ENCODE measurements at places on chromosomes 2 and 18. TPM values are rescaled to one million over a fixed set of nuclear protein-coding genes. Genes with fewer than 3 reads are reported as not detected.

Gene SH3BP4
- 135 TPM for total RNA-seq

DNA sequence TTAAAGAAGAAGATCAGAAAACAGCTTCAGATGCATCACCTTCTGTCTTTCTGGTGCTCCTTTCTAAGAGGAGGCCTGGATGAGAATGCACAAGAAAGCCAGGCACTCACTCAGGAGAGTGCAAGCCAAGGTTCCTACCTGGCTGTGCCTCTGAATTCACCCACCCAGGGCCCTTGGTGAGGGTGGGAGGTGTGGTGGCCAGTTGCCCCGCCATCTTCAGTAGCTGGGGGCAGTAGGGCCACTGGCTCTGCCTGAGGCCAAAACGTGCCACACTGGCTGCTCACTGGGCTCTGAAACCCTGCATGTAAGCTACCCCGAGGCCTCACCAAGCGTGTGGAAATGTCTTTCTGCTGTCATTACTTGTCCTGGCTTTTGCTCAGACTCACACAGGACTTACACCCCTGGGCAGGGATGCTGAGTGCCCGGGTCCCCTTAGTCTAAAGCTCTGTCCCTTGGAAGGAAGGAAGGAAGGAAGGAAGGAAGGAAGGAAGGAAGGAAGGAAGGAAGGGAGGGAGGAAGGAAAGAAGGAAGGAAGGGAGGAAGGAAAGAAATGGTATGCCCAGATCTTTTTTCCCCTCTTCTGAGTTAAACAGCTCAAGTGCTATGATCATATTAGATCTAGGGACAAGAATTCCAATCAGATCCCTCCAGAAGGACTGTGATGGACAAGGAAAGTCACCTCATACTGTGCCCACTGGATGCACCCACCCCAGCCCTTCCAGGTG, 8.5 kb upstream of the LBH start:
- no peak for DNase-seq

Gene POTEC
- total RNA-seq: not detected

GRCh38 chr2:46135958-46136357, 161.2 kb upstream of the EPAS1 start:
- DNase-seq: no peak

Gene MORN2
- total RNA-seq: 22.9 TPM

- DNase-seq: no peak
These were observed 104.6 kb downstream of the CAPN13 start for GRCh38 chr2:30702694-30703093.

Gene HOXD9
- not detected for total RNA-seq

- DNase-seq: peak; percentile 37
These were observed 63.3 kb upstream of the CSRNP3 start for GRCh38 chr2:165406173-165406572.

DNA sequence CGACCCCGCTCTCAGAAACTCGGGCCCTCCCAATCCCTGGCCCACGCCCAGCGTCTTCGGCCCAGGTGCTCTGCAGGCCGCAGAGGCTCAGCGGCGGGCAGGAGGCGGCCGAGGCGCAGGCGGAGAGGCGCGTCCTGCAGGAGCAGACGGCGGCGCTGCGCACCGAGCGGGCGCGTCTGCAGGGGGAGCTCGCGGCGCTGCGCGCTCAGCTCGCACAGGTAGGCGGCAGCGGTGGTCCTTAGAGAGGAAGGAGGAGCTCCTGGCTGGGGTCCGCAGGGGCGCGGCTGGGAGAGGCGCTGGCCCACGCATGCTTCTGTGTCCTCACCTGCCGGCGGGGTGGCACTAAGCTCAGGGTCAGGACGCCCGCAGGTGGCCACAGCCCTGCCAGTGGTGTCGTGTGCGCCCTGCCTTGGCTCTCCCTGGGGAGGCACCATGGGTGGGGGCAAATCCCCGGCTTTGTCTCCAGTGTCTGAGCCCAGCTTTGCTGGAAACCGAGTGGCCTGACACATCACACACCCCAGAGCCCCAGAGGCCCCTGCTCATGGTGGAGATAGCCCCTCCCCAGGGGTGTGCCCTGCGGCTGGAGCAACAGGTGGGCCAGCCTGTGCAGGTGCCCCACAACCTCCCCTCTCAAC, 14.9 kb upstream of the SNED1 start:
- DNase-seq: peak; percentile 51

- no peak for DNase-seq
These were observed 53.6 kb downstream of the TSHZ1 start for GRCh38 chr18:75264195-75264594.

Gene RNF103
- total RNA-seq: 25.4 TPM

DNA sequence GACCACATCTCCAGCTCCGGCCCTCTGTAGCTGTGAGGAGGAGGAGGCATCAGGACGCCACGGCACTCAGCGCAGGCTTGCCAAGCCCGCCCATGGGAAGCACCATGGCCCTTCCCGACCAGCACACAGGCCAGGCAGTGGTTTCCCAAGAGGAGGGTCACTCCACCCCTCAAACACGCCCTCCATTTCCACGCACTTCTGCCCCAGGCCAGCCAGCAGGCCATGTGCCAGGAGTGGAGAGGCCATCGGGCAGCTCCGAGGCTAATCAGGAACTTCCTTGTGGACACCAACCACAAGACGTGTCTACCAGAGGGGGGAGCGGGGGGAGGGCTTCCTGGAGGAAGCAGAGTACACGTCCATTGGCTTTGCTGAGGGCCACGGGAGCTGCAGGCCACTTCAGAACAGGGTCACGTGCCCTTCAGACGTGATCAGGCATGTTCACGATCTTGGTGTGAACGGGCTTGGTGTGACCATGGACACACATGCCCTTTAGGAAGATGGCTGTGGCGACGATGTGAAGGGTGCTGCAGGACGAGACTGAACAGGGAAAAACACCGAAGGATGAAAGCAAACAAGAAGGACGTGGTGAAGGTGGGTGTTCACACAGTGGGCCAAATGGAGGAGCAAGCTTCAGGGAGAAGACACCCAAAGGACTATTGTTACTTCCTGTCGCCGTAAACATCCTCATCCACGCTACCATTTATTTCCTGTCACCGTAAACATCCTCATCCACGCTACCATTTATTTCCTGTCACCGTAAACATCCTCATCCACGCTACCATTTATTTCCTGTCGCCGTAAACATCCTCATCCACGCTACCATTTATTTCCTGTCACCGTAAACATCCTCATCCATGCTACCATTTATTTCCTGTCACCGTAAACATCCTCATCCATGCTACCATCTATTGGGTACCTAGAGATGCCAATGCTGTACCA, 6.5 kb upstream of the MTERF4 start:
- DNase-seq: no peak

Gene B3GNT7
- 14.0 TPM for total RNA-seq

Gene PLCL1
- not detected for total RNA-seq

DNA sequence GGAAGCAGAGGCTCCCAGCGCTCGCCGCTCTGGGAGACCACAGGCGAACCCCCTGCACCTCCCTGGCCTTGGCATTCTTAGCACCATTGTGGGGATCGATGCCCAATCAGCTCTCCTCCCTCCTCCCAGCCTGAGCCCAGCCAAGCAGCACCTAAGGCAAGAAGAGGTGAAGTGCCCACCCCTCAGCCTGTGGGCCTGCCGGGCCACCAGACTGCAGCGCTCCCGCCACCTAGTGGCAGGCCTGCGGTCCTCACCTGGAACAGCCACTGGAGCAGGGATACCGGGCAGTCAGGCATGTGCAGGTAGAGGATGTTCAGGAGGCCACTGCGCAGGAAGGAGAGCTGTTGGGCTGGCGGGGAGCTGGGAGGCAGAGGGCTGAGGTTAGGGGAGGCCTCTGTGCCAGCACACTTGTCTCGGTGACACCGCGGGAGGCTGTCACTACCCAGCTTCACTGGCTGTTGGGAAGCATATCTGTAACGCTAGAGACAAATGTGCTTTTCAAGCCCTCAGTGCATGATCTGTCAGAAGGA, 35.2 kb downstream of the FAM178B start:
- DNase-seq: peak; percentile 88

Gene KLHL14
- not detected for total RNA-seq

Gene RFX8
- not detected for total RNA-seq

DNA sequence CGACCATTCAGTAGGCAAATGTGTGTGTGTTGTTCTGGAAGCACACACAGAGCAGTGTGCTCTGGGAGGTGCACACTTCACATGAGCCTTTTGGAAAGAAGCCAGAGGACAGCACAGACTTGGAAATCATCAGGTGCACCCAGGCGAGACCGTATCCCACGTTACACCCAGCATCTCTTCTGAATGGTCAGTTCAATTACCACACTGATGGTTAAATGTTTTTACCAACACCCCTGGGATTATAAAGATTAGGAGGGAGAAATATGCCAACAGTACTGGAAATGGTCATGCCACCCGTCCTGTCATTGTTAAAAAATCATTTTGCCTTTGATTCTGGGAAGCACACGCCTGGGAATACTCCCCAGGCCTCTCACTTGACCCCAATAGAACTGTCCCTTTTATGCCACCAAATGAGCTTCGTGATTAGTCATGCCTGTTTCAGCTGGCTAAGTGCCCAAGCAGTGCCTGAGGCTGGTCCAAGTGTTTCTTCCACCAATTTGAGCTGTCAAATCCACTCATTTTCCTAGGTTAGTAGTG, 183.7 kb downstream of the NRP2 start:
- DNase-seq: no peak

GRCh38 chr2:223925106-223925505, 20.0 kb downstream of the WDFY1 start:
- no peak for DNase-seq

- no peak for DNase-seq
These were observed 66.4 kb downstream of the MCFD2 start for GRCh38 chr2:46849046-46849715.

Gene TEKT4
- total RNA-seq: 0.15 TPM

DNA sequence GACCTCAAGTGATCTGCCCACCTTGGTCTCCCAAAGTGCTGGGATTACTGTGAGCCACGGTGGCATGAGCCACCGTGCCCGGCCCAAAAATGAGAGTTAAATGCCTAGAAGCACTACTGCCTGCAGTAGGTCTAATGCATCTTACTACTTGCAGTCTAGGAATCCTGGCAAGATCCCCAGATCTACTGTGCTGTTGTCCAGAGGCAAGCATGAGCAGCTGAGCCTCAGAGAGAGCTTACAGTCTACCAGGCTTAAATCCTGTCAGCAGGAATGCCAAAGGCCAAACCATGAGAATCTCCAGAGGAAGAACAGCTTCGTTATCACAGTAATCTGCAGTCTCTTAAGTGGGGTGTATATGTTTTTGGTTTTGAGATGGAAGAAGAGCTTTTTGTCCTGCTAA, 54.4 kb downstream of the XRCC5 start:
- DNase-seq: no peak

Gene GREB1
- 0.20 TPM for total RNA-seq

DNA sequence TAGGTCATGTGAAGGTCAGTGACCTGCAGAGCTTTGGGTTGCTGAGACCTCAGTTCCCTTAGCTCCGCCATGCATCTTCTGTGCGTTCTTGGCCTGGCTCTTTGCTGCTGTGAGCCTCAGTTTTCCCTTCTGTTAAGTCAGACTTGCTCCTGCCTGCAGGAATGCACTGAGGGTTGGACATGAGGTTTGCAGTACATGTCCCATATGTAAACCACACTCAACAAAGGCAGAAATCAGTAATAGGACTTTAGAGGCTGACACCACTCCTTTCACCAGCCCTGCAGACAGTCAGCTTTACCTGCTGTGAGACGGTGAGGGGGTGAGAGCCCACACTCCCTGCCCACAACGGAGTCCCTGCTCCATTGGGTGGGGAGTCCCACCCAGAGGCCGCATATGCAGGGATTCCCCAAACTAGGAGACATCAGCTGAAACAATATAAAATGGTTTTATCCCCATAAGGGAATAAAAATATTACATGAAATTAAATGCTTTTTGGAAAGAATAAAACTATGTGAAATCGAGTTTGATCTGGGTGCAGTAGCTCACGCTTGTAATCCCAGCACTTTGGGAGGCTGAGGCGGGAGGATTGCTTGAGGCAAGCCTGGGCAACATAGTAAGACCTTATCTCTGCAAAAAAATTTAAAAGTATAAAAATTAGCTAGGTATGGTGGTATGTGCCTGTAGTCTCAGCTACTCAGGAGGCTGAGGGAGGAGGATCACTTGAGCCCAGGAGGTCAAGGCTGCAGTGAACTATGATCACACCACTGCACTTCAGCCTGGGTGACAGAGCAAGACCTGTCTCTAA, 55.1 kb downstream of the MYO7B start:
- no peak for DNase-seq

Gene HJURP
- total RNA-seq: 109 TPM

Gene ANTXR1
- 36.1 TPM for total RNA-seq

- no peak for DNase-seq
These were observed 1194.8 kb upstream of the PIK3C3 start for GRCh38 chr18:40760251-40760650.

Gene IGFBP2
- 133 TPM for total RNA-seq

- no peak for DNase-seq
These were observed 986.7 kb upstream of the CDH2 start for GRCh38 chr18:29163596-29163995.

Gene PPP4R3B
- total RNA-seq: 73.4 TPM

Gene NT5C1B
- total RNA-seq: not detected

- peak; percentile 41 for DNase-seq
These were observed 65.4 kb upstream of the VRK2 start for GRCh38 chr2:57981083-57981768.

- DNase-seq: no peak
These were observed 950.3 kb downstream of the TSN start for GRCh38 chr2:122705746-122706145.

DNA sequence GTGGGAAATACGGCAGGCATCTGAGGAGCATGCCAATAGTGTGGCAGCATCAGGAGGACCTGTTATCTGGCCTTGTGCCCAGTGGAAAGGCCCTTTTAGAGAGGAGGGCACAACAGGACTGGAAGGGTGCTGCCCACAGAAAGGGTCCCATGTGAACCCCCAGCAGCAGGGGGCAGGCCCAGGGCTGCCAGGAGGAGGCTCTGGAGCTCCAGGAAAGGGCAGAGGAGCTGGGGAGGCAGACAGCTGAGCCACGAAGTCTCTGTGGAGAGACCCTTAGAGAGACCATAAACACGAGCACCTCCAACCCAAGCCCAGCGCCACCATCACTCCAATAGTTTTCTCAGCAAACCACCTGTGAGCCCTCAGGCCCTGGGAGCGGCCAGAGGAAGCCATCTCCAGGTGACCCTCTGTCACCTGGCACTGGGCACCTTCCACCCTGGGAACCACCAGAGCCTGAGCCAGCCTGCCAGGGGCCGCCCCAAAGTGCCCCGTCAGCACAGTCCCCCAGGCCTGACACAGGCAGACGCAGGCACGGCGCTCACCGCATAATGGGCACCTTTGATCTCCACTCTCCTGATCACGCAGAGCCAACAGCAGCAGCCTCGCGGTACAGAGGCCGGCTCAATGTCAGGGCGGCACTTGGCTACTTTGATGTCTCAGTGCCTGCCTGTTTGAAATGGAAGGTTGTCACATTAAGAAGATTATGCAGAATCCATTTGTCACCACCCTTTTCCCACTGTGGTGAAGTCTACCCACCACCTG, 162.5 kb upstream of the RAB6C start:
- no peak for DNase-seq

- DNase-seq: no peak
These were observed 158.9 kb downstream of the LDLRAD4 start for GRCh38 chr18:13377496-13377895.

- no peak for DNase-seq
These were observed 394.2 kb downstream of the CDH19 start for GRCh38 chr18:66209656-66210055.
